COLO829 (cell line): ENCODE measurements at places on chromosomes 13 and 19.

- DNase-seq, result no peak
Measured at GRCh38 chr19:42261763-42262162, 6.8 kb upstream of the ERF start.

GRCh38 chr19:887072-887471 lies 5.9 kb downstream of the MED16 start:
- DNase-seq, result no peak

GRCh38 chr13:80552851-80553440 lies 212.0 kb upstream of the SPRY2 start:
- no peak for DNase-seq

DNA sequence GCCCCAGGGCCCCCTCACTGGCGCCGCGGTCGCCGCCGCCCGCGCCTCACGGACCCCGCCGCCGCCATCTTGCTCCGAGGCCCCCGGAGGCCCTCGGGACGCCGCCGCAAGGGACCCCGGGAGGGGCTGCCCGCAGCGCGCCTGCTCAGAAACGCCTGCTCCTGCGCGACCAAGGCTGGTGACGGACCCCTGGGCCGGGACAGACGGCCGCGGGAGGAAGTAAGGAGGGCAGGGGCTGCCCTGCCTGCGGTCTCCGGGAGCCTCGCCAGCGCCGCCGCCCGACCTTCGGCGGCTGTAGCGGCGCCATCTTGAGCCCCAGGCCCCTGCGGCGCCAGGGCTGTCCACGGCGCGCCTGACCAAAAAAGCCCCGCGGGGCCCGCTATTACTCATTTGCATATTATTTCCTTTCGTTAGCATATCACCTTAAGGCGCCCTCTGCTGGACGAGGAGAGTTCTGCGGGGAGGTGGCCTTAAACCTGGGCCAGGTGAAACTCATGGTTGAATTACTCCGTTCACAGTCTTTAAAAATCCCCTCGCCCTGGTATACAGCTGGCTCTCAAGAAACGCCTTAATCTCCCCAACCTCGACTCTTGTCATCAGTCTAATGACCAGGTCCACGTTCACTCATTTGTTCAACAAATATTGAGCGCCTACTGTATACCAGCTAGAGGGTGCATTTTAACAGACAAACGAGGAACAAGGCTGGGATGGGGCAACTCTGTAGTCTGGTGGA lies at the start of gene REXO1:
Gene REXO1, minus strand, starts transcription at position 85 of the 733 bp plus-strand sequence. CDS start 125 bp downstream, outside the sequence.
- DNase-seq, result peak; percentile 82

DNA sequence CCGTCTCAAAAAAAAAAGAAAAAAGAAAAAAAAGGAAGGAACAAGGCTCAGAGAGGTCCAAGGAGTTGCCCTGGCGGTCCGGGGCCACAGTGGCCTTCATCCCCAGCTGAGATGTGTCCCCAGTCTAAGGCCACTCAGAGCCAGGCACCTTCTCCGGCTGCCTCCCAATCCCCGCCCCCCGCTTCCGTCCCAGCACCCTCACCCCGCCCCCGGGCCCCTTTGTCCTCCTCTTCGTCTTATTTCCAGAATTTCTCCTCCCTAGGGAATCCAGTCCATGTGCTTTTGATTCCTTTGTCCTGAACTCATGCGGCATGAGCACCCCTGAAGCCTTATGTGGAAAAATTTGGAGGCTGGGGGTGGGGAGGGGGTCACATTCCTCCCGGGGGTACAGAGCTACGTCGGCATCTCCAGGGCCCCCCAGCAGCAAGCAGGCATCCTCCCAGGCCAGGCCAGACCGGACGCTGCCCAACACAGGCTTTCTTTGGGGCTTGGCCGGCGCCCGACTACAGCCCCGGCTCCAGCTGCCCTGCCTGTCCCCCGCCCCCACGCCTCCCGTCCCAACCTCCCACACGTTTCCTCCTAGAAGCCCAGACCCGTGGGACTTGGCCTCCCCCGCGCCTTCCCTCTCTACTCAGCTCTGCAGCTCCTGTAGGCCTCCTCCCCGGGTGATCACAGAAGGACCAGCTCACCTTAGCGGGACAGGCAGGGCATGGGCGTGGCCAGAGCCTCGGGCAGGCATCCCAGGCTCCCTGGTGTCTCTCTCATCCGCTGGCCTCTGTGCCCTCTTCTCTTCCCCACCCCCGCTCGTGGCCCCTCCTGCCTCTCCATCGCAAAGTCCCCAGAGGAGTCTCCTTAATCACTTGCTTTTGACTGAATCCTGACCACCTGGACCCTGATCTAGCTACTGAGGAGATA lies 17.8 kb upstream of the ADGRE5 start:
- DNase-seq, result peak; percentile 47

- DNase-seq, result no peak
Measured at GRCh38 chr19:10112037-10112761, 706 bp downstream of the P2RY11 start.

- DNase-seq, result no peak
Measured at GRCh38 chr13:77859450-77859849, 59.2 kb downstream of the EDNRB start.

DNA sequence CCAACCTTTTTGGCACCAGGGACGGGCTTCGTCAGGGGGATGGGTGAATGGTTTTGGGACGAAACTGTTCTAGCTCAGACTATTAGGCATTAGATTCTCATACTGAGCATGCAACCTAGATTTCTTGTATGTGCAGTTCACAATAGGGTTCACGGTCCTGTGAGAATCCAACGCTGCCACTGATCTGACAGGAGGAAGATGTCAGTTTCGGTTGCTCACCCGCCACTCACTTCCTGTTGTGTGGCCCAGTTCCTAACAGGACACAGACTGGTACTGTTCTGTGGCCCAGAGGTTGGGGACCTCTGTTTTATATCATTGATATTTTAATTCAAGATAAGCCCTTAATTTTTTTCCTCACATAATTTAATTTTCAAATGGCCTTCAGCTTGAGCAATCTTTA lies 26.7 kb upstream of the TDRD3 start:
- DNase-seq, result no peak

- DNase-seq, result no peak
Measured at GRCh38 chr19:51548213-51548651, 16.8 kb upstream of the SIGLEC6 start.

DNA sequence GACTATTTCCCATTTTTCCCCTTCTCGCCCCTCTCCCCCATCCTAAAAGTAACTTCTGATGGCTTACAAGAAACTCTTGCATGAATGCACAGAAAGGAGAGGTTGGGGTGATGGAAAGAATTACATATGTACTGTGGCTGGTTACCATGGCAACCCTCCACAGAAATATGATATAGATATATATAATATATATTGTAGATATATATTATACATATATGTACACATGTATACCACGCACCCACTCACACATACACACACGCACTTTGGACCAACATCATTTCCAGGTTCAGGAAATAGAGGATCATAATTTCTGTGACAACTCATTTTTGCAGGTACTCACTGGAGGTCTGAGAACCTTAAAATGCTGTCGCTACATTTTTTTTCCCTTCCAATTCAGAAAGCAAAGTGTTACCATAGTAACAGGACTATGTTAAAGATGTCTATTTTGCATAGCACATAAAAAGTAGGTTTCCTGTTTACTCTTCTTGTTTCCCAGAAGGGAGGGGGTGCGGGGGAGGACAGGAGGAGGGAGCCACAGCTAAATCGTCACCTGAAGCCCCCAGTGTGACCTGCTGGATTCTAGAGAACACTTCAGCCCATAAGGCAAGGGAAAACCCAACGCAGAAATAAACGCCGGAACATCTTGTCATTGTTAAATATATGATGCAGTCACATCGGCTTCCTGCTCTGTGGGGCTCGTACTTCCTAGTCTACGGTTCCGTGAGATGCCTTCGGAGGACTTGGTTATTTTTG lies 44.7 kb downstream of the EFNB2 start:
- DNase-seq, result no peak

DNA sequence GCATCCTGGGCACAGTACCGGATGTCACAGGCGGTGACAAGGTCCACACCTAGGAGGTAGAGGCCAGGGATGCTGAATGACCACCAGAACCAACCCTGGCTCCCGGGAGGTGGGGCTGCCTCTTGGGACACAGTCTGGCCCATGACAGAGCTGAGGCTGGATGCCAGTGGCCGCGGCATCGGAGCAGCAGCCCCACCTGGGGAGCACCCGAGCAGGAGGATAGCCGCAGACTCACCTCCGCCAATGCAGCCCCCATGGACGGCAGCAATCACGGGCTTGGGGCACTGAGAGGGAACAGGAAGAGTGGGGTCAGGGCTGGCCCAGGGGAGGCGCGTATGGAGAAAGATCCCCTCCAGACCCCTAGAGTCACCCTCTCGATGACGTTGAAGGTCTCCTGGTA lies 4.3 kb upstream of the LGALS4 start:
- DNase-seq, result no peak

DNA sequence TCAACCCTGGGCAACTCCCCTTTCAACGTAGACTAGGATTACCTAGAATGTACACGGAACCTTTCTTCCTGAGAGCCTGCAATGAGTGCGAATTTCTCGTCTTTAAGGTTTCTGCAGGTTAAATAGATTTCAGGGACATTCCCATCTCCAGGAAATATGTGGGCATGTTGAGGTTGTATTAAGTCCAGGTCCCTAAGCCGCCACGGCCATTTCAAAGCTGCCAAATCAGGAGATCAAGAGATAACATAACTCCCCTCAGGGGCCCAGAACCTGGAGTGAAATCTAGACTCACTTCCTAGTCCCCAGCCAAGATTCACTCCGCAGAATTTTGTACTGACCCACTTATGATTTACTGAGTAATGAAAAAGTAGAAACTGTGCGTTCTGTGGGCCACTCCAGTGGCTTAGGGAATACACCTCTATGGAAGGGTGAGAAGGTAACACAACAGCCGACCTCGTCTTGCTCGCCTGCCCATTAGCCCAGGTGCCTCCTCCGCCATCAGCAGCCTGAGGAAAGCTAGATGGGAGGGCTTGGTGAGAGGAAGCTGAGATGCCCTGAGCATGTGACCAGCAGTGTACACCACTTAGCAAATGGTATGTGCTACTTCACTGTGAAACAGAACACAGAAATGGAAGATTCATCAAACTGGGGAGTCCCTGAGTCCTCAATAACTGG lies 98.5 kb upstream of the SOX1 start:
- no peak for DNase-seq

DNA sequence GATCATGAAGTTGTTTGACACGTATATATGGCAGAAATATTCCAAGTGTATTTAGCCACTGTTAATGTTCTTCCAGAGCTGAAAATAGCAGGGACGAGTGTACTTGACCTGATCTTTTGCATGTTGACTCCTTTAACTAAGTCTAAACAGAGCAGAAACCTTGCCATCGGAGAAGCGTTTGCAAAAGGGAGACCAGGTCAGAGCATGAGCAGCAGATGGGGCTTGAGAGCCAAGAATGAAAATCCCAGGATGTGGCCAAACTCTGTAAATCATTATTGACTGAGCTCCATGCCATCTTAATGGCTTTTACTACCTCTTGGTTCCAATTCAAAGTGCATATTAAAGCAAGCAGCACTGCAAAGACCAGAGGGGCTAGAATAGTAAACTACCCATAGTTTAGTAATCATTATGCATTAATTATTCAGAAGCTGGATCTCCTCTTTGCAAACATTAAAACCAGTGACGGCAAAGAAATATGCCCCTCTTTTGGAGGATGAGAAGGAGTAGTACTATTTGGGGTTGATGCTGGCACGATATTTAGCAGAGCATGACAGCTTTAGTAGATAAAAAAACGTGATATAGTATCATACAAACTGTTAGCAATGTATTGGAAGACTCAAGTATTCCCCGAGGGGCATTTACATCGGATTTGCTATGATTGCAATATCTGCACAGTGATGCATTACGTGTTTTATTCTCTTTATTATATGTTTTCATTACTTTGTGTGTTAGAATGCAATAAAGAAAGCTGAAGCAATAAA lies 55.7 kb downstream of the FAM216B start:
- no peak for DNase-seq

DNA sequence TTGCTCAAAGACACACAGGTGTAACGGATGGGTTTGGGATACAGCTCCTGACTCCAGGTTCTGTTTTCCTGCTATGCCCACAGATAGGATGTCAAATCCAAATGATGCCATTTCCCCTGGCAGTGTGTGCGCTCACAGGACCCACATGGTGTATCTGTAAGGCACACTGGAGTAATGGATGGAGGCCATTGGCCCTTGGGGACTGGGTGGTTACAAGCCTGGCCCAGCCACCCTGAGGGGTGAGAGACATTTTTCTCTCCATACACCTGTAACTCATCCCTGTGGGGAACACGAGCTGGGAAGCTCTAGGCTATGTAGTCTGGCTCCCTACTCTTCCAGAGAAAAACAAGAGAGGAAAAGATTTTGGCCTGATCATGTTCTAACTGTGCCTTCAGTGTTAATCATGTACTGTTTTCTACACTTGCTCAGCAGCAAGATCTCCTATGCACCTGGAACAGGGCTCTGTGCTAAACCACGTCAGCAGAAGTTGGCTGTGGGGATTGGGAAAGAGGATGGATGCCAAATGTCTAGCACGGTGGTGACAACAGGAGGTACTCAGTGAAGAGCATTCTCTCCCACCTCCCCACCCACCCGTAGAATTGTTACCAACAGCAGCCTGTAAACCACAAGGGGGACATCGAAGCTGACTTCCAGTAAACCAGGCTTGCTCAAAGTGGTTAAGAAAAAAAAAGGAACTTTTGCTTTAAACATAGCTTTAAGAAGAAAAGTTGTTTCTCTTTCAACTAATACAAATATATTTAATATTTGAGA lies 237.0 kb downstream of the LACC1 start:
- DNase-seq, result no peak

GRCh38 chr13:41107104-41107571 lies 25.5 kb downstream of the KBTBD6 start:
- DNase-seq, result no peak

- DNase-seq, result no peak
Measured at GRCh38 chr19:48887861-48888612, 10.5 kb downstream of the TULP2 start.

DNA sequence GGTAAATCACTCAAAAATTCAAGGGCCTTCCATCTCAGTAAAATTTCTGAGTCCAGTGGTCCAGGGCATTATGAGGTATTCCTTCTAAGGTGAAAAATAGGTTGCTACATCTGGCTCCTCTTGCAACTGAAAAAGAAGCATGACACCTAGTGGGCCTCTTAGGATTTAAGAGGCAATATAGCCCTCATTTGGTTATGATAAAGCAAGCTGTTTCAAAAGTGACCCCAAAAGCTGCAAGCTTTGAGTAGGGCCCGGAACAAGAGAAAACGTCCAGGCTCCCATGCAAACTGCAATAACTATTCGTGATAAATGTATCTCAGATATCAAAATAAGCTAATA lies 1910.2 kb upstream of the PRR20A start:
- no peak for DNase-seq

GRCh38 chr13:26155568-26155967 lies 66.5 kb downstream of the RNF6 start:
- no peak for DNase-seq

GRCh38 chr19:50492303-50493052 lies 15.8 kb upstream of the GARIN5A start:
- no peak for DNase-seq

- DNase-seq, result no peak
Measured at GRCh38 chr19:2524840-2525723, 49.2 kb downstream of the GADD45B start.

GRCh38 chr13:29908416-29909080 lies 58.1 kb upstream of the UBL3 start:
- no peak for DNase-seq

DNA sequence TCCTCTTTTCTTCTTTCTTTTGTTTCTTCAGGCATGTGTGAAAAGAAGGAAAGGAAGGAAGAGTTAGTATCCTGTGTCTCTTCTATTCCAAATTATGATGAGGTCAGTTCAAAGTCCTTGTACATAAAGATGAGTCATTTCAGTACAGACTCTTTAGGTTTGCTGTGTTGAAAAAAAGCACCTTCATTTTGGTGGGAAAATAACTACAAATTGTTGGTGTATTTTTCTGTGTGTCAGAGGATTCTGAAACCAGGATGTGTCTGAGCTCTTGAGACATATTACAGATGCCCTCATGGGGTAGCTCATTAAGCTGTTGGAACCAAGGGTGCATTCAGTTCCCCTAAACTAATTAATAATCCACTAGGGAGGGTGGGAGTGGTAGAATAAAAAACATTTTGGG lies 5.8 kb upstream of the HSPH1 start:
- no peak for DNase-seq
